Omental fat pad (tissue), 4 donors: ENCODE measurements at places on chromosomes 6 and 20.
A peak's percentile ranks its signal among the peaks of the same experiment; 100 is the strongest.

GRCh38 chr20:17783671-17784070 lies 83.9 kb downstream of the BANF2 start:
- DNase-seq: no peak

- DNase-seq: no peak
Observed at GRCh38 chr6:111764238-111765175, 108.7 kb downstream of the FYN start.

DNA sequence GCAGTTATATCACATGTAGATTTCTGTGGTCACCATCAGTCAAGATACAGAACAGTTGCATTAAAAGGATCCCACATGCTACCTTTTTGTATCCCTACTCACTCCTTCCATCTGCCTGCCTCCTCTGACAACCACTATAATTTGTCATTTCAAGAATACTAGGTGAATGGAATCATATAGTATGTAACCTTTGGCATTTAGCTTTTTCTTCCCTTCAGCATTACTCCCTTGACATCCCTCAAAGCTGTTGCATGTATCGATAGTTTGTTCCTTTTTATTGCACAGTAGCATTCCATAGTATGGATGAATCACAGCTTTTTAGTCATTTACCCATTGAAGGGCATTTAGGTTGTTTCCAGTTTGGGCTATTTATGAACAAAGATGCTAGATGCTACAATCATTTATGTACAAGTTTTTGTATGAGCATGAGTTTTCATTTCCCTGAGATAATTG lies 26.1 kb downstream of the NCOA7 start:
- no peak for DNase-seq

GRCh38 chr20:56328861-56329260 lies 29.9 kb upstream of the FAM210B start:
- no peak for DNase-seq

DNA sequence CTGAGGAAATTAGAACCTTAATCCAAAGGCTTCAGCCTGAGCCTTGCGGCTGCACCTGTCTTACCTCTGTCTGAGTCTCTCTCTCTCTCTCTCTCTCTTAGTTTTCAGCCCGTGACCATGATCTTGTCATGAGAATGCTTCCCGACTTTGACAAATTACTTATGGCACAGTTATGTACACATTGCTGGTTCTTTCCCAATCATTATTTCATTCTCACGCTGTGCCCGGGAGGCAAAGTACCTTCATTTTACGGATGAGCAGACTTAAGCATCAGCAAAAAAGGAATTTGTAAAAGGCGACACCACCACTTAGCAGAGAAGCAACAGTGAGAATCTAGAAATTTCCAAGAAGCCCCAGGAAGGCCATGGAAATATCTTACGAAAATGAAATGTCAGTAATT lies 54.6 kb downstream of the GMPR start:
- no peak for DNase-seq

- no peak for DNase-seq
Observed at GRCh38 chr6:37674161-37674560, 23.5 kb downstream of the MDGA1 start.

- no peak for DNase-seq
Observed at GRCh38 chr6:127494240-127494767, 24.8 kb downstream of the MTCL3 start.

GRCh38 chr6:145544041-145544440 lies 191.3 kb downstream of the EPM2A start:
- no peak for DNase-seq

DNA sequence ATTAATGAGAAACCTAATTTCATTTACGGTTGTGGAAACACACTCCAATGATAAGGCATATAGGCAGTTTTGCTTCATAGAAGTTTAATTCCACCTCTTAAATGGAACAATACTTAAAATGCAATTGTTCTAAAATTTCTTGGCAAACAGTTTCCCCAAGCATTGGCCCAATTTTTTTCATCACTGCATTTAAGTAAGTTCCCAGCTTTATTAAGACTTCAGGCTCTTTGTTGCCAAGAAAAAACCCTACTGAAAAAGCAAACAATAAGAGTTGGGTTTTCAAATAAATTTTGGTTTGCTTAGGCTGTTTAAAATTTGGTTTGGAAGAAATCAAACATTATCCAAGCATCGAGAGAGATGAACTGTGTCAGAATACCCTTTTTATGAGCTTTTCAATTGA lies 690.9 kb upstream of the NRSN1 start:
- DNase-seq: no peak

DNA sequence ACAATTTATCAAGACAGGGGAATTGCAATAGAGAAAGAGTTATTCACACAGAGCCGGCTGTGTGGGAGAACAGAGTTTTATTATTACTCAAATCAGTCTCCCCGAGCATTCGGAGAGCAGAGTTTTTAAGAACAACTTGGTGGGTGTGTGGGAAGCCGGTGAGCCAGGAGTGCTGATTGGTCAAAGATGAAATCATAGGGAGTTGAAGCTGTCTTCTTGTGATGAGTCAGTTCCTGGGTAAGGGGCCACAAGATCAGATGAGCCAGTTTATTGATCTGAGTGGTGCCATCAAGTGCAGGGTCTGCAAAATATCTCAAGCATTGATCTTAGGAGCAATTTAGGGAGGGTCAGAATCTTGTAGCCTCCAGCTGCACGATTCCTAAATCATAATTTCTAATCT lies 50.0 kb upstream of the ECI2 start:
- no peak for DNase-seq

DNA sequence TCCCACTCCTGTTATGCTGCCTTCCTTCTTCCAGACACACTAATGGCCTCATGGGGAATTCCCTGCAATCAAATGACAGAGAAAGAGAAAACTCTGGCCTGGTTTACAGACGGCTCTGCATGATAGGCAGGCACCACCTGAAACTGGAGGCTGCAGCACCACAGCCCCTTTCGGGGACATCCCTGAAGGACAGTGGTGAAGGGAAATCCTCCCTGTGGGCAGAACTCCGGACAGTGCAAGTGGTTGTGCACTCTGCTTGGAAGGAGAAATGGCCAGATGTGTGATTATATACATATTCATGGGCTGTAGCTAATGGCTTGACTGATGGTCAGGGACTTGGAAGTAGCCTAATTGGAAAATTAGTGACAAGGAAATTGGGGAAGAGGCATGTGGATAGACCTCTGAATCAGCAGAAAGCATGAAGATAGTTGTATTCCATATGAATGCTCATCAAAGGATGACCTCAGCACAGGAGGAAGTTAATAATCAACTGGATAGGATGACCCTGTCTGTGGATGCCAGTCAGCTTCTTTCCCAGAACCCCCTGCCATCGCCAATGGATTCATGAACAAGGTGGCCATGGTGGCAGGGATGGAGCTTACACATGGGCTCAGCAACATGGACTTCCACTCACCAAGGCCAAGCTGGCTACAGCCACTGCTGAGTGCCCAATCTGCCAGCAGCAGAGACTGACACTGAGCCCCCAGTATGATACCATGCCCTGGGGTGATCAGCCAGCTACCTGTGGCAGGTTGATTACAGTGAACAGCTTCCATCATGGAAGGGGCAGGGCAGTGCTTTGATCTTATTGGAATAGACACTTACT lies 44.5 kb upstream of the VSX1 start:
- DNase-seq: no peak

- no peak for DNase-seq
Observed at GRCh38 chr20:39706184-39706663, 744.1 kb downstream of the DHX35 start.

DNA sequence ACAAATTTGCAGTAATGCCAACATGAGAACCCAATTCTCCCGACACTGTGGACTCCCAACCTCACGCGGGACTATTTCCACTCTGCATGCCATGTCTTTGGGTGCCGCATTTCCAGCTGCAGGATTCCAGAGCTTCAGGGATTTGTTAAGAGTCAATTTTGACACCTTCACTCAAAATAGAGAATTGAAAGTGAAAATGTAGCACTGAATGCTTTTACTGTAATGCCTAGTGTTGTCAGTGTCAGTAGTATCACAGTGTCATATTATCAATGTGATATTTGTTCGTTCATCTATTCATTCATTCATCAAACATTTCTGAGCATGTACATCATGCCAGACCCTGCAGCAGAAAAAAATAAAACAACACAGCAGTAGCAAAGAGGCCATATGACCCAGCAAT lies 13.4 kb upstream of the FAM50B start:
- DNase-seq: no peak

GRCh38 chr20:37327748-37328147 lies 18.2 kb upstream of the SRC start:
- DNase-seq: peak; percentile 56

DNA sequence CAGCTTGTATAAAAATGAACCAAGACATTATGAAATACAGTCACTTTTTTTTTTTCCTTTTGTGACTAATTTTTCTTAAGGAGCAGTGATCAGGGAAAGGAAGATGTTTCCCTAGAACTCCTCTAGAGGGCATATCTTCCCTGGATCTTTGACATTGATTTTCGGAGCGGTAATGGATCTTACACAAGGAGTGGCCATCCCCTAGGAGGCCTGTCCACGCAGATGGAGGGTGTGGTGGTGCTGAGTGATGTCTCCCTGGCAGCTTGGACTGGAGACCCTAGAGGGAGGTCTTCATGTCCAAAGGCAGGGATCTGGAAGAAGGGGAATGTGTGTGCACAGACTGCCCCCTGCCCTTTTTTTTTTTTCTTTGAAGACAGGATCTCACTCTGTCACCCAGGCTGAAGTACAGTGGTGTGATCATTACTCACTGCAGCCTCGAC lies 7.0 kb upstream of the KIFC1 start:
- DNase-seq: no peak

DNA sequence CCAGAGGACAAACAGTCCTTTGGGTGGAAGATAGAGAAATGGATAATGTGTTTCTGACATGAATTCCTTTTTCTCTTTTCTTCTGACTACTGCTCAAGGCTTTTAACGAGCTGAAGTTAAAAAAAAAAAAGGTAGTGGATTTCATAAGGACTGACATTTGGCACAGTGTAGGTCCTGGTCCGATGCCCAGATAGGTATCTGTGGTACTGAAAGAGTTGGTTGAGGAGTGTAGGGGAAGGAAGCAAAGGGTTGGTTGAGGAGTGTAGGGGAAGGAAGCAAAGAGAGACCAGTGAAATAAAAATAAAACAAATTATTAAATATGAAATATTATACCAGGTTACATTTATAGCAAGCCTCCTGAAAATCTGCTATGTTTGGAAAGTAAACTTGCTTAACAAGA lies 11.8 kb downstream of the UTRN start:
- no peak for DNase-seq

DNA sequence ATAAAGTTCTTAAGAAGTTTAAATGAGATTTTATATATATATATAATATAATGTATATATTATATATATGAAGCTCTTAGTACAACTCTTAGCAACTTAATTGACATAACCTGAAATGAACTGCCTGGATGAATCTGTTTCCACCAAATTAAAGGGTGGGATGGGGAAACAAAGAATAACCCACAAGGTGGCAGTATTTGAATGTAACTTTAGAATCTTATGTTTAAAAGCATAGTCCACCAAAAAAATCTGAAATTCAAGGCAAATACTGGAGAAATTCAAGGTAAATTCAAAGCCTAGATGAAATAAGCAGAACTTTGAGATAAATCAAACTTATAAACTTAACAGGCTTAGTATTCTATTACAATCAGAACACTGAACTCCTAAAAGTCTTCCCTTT lies 4.4 kb upstream of the IBTK start:
- DNase-seq: no peak

GRCh38 chr6:106613590-106613989 lies 15.7 kb downstream of the RTN4IP1 start:
- no peak for DNase-seq

- no peak for DNase-seq
Observed at GRCh38 chr6:88443554-88443953, 277.4 kb upstream of the CNR1 start.

DNA sequence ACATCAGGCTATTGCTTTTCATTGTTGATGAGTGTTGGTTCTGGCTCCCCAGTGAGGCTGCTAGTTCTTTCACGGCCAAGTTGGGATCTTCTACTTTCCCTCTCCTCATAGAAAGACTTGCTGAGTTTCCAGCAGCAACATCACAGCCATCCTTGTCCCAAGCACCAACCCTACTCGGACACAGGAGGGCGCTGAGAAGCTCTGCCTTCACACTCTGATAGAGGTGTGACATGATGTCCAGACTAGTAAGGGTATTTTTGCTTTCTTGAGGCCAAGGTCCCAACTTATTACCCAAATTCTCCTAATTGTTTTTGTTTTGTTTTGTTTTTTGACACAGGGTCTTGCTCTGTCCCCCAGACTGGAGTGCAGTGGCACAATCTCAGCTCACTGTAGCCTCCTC lies 3.0 kb upstream of the GCM1 start:
- no peak for DNase-seq

DNA sequence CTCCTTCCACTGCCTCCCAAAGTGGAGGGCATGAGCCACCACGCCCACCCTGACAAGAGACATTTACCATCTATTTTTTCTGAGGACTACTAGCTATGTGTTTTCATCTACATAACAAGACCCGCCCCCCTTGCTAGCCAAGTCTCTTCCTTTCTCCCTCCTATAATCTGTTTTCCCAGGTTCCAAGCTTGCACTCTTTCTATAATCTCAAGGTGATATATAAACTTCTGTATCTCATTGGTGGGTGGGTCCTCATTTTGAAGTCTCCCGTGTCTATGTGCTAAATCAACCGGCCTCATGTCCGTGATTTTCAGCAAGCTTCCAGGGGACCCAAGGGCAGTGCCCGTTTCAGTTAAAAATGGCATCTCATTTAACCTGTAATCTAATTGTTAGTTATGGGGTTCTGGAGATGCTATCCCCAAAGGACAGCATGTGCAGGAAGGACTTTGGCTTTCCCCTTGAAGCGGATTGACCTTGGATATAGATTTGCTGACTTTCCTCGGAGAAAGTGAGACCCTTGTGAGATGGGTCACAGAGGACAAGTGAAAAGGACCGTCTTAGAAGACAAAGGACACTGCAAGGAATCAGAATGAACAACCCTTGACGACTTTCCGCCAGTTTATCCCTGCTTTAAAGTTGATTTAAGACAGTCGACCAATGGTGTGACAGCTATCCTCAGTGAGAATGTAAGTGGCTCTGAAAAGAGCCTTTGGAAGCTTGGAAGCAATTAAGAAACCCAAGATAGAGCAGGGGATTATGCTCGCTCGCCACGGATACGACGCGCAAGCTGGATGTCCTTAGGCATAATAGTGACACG lies 22.4 kb downstream of the OR2B2 start:
- DNase-seq: no peak
